ENCODE measurements at places on chromosomes 5 and 9.

GRCh38 chr5:3852161-3852916, 256.7 kb downstream of the IRX1 start:
- no peak for DNase-seq

DNA sequence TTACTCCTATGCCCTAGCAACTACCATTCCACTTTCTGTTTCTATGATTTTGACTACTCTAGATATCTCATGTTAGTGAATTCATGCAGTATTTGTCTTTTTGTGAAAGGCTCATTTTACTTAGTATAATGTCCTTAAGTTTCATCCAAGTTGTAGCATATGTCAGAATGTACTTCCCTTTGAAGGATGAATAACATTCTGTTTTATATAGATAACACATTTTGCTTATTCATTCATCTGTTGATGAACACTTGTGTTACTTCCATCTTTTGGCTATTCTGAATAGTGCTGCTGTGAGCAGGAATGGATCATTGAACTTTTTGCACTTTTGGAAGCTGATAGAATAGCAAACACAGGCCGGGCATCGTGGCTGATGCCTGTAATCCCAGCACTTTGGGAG, 140.2 kb upstream of the MYO10 start:
- no peak for DNase-seq

DNA sequence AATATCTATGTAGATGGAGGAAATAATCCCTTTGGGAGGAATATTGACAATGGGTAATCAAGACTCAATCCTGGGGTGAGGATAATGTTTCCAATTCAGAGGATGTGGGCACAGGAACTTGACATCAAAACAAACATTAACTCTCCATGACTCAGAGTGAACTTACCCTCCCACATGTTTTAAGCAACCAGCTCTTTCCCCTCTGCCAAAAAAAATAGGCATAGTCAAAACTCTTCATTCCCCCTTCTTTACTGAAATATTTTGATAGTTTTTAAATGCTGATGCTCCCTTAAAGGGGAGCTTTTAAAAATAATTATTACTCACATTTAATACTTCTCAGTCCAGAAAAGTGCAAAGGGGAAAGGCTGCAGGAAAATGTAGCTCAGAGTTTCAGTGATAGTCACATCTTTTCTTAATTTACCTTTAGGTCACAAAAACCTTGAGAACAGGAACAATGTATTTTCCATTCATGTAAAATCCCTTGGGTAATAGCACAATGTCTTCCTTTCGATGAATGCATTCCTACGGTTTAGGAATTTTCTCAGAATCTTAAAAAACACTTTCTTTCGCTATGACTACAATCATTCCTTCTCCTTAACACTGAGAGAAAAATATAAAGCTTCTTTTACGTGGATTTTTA, 298.4 kb upstream of the GRAMD2B start:
- DNase-seq, result no peak

DNA sequence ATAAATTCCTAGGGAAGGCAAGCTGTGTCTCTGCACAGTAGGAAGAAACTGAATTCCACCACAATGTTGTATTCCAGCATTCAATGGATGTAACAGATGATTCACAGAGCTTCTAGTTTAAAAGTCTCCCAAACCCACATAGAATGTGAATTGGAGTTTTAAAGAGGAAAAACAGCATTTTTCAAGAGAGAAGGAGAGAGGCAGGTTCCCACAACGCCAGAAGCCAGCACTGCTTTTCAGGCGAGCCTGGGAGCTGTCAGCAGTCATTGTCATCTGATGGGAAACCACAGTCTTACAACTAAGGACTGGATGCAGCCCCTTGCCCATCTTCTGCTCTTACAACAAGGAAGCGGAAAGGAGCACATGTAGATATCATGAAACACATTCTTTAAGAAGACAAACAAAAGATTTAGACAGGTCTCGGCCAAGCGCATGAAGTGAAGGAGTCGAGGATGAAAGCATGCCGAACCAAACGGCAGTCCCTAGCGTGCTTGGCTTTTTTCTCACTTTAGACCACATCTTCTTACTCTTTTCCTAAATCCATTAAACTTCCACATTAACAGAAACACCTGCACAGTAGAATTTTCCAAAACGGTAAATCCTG, 638 bp downstream of the DIRAS2 start:
- DNase-seq, result peak; percentile 60

DNA sequence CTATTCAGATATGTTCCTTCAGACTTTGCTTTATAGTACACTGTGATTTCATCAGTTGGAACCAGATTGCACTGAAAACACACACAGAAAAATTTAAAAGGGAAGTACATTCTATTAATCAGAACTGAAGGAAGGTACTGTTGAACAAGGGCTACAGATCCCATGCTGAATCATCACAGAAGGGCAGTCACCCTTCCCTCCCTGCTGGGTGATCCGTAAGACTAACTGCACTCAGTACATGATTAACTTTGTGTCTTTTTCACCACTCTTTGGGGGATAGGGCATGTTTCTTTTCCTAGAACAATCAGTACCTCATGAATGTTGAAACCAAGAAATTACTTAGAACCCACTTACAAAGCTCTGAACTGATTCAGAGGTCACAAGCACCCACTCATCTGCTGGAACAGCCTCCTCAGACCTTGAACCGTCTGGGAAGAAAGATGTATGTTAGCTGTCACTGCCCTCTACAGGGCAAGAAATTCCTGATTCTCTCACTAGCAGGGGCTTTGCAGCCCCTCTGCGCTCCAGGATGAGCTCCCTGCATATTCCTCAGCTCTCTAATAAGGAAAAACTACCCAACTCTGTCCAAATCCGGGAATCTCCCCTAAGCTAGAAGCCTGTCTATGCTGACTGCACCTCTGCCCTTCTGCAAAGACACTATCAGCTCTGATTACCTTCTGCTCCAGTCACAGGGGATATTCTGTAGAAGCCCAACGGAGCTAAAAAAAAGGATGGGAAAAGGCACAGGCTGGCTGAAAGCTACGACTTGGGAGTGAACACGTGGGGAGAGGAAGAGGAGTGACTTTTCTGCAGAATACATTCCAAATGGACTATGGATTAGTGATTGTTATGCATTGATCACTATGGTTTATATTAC, 51.0 kb downstream of the IARS1 start:
- peak; percentile 69 for DNase-seq

- DNase-seq, result no peak
Measured at GRCh38 chr5:51466214-51466613, 83.0 kb downstream of the ISL1 start.

GRCh38 chr5:138873466-138874221, 1.5 kb downstream of the LRRTM2 start:
- no peak for DNase-seq

DNA sequence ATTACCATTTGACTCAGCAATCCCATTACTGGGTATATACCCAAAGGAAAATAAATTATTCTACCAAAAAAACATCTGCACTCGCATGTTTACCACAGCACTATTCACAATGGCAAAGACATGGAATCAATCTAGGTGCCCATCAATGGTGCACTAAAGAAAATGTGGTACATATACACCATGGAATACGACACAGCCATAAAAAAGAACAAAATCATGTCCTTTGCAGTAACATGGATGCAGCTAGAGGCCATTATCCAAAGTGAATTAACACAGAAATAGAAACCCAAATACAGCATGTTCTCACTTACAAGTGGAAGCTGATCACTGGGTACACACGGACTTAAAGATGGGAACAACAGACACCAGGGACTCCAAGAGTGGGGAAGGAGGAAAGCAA, 2.1 kb downstream of the CDC23 start:
- DNase-seq, result no peak

DNA sequence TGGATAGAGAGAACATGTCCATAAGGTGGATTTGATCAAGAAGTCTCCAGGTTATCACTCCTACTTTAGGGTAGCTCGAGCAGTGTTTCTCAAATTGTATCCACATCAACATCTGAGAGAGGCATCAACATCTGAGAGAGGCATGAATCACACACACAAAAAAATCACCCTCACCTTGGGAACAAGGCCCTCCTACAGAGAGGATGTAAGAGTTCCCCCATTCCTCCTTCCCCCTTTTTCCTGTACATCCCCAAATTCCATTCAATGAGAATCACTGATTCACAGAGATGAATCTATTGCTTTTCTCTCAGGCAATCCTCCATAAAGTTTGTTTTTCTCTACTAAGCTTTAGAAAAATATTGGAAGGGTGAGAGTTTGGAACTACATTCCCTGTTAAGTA, 233.4 kb upstream of the CDH6 start:
- no peak for DNase-seq

GRCh38 chr5:78600687-78601414, 47.7 kb downstream of the LHFPL2 start:
- no peak for DNase-seq

- DNase-seq, result no peak
Measured at GRCh38 chr9:35832814-35833213, 3.8 kb downstream of the TMEM8B start.

DNA sequence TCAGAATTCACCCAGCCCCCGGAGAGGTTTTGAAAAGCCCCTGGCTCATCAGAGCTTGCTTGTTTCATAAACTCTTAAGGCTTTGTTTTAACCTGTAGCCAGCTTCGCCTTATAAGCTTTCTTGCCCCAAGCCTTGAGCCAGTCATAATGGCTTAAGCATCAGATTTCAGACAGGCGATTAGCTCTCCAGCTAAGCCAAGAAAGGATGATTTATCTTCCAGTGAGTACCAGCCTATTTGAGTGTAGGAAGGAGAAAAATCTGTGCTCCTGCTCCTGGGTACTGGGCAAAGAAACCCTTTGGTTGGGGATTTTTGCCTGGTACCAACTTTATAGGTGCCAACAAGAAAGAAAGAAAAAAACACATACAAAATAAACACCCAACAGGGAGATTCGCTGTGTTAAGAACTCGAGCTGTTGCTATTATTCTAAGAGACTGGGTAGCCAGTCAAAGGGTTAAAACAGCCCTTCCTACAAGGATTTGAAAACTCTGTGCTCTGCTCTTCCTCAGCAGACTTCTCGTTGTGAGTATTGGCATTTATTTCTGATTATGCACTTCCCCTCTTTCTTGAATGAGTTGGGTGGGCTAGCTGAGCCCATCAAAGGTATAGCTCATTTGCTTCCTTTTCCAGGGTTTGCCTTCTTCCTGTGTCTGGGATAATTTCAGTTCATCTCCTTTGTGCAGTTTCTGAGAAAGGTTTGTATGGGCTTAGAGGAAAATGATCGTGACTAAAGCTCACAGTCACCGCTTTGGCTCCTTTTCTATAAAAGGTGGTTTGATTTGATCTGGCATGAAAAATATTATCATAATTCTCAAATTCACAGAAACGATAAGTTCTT, 157.2 kb upstream of the DMRT1 start:
- DNase-seq, result no peak

- DNase-seq, result peak; percentile 51
Measured at GRCh38 chr9:89999534-90000370, 394.9 kb downstream of the GADD45G start.

- no peak for DNase-seq
Measured at GRCh38 chr5:153096381-153096780, 394.1 kb upstream of the GRIA1 start.

DNA sequence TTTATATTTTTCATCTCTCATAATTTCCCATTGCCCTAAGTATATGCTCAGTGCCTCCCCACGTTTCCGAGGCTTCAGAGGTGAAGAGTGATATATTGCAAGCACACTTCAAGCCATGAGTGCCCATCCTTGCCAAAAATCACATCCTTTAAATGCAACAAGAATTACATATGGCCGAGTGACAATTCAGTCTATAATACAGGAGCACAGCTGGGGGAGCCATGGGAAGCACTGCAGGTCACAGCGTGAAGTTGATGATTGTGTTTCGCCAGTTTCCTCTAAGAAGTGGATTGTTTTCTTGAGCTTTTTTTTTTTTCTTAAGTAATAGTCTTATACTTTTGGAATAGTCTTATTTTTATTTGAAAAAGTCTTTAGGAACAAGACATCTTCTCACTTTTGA, 61.1 kb downstream of the MTRR start:
- DNase-seq, result no peak

DNA sequence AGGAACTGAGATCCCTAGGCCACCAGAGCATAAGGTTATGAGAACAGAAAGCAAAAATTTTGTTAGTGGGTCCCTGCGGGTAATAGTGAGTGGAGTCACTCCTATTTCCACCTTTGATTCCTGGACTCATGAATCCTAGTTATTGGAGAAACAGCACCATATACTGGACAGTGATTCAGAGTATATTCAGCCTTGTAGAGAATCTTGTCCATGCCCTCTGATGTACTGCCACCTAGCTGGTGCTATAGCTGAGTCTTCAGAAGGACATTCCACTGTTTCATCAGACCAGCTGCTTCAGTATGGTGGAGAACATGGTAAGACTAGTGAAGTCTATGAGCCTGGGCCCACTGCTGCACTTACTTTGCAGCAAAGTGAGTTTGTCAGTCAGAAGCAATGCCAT, 25.0 kb upstream of the ITGA2 start:
- DNase-seq, result no peak

DNA sequence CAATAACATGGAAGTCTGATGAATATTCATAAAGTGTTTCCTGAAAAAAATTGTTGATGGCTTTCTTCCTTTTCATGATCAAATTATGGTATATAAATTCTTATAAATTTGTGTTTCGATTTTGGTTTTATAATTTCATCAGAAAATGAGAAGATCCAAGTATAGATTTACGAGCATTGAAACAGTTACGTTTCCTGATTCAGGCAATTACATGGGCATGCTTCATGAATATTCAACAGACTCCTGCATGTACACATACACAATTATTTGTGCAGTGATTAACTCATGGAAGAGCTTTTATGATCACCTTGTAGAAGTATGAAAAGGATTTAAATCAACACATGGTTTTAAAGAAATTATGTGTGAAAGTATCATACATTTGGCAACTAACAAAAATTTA, 136.7 kb downstream of the MPDZ start:
- DNase-seq, result no peak

- DNase-seq, result no peak
Measured at GRCh38 chr9:77697238-77697984, 49.3 kb upstream of the GNA14 start.

GRCh38 chr5:142213077-142213476, 104.5 kb downstream of the NDFIP1 start:
- no peak for DNase-seq

Measured in endodermal cell (in vitro differentiated cells).